ENCODE measurements at places on chromosomes 1 and 21.

DNA sequence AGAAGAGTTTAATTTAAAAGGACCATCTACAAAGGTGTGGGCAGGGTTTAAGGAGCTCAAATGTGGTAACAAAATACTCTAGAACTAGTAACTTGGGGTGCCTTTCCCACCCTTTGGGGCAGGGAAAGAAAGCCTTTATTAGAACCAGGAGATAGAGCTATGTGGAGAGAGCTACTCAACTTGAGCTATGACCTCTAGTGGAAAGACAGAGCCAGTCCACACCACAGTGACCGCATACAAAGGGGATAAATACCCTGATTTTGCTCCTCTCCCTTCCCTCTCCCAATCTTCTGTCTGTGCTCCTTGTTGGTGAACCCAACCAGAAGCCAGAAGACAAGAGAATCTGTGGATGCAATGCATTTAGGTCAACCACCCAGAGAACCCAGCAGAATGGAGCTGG lies 54.4 kb upstream of the JAK1 start:
- DNase-seq = no peak

GRCh38 chr1:205118752-205119151 lies 3.0 kb downstream of the RBBP5 start:
- DNase-seq = no peak

GRCh38 chr1:30880678-30881318 lies 27.8 kb downstream of the SDC3 start:
- DNase-seq = no peak

DNA sequence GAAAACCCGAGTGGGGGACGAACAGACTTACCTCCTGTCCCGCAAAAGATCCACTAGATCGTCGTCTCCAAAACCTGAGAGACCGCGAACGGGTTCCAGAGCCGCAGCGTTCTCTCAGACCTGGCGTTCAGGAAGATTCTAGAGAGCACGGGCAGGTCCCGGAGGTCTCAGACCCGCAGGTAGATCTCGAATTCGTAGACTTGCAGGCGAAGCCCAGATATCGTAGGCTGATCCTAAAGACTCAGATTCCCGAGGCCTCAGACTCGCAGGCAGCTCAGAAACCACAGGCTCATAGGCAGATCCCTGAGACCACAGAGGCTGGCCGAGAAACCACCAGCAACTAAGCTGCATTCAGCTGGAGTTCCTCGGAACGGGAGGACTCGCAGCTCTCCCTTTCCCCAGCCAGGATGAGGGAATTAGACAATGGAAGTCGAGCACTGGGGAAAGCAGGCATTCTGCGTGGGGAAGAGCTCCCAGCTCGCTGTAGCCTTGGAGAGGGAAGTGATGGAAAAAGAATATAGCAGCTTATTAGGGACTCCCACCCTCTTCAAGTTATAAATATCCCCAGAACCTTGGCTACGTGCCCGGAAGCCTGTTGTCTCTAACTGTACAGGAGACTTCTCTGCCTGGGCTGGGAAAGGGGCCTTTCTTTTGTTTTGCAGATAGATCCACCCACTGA lies at the start of gene ZNF436:
TSS of gene ZNF436 (minus strand) at position 502 of the 679 bp plus-strand sequence. CDS start 1,831 bp downstream, outside the sequence.
- DNase-seq = peak; percentile 94

GRCh38 chr1:31651766-31652165 lies 7.1 kb upstream of the PEF1 start:
- DNase-seq = no peak

GRCh38 chr1:81802707-81803430 lies 2.1 kb downstream of the ADGRL2 start:
- DNase-seq = peak; percentile 23

DNA sequence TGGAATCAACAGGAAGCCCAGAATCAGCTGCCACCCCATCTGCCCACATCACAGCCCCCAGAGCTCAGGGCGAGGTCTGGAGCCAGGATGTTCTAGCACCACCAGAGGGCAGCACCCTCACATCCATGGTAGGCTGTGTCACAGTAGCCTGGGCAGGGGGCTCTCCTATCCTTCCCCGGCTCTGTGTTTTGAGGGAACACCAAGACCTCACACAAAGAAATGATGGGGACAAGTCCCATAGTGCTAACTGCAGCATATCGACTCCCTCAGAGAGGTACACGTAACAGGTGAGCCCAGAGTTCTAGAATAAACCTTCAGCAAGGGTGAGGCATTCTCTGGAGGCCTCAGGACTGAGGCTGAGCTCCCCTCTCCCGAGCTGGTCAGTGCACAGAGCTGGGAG lies 2.3 kb upstream of the KCNC4 start:
- DNase-seq = peak; percentile 58

DNA sequence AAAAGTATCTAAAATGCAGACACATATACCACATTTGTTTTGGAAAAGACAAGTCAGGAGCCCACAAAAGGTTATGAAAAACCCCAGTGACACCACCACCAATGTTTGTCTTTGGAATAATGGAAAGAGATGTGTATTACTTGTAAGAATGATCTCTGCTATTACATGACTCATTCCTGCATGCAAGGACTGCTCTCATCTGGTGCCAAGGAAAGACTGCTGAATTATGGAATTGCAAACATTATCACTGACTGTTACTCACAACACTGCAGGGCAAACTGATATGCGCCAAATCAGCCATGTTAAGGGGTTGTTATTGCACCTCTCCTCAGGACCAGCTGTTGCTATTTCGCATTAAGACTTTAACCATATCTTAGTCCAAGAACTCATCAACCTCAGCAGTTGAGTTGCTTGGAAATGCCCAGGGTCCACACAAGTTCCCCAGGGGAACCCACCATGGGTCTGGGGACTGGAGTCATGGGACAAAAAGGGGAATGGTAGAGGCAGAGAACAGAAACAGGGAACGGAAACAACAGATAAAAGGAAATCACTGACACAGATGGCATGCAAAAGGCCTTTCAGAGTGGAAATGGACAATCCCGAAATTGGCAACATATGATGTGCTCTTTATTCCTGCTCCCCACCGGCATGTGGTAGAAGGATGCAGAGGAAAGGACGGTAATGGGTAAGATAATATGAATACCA lies 34.4 kb downstream of the CAPZB start:
- peak; percentile 14 for DNase-seq

GRCh38 chr1:27832762-27833161 lies 2.2 kb downstream of the PPP1R8 start:
- DNase-seq = no peak

GRCh38 chr1:121418369-121419049 lies 233.7 kb downstream of the SRGAP2C start:
- DNase-seq = no peak

GRCh38 chr21:41931041-41931451 lies 22.8 kb downstream of the C2CD2 start:
- DNase-seq = no peak

GRCh38 chr1:53373246-53373645 lies 45.4 kb upstream of the LRP8 start:
- no peak for DNase-seq

DNA sequence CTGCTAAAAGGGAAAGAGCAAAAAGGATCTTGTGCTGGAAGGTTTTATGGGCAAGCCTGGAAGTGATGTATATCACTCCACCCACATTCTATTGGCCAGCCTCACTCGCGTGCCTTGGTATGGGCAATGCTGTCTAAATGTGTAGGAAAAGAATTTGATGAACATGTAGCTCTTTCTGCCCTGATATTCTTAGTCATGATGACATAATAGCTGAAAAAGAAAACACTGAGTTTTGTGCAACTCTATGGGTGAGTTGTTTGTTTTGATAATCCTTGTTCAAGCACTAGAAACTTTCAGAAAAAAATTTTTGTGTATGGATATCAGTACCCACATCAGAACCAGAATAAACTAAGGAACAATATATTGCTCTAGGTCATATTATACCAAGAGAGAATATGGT lies 231.5 kb upstream of the ST6GALNAC5 start:
- DNase-seq = no peak

DNA sequence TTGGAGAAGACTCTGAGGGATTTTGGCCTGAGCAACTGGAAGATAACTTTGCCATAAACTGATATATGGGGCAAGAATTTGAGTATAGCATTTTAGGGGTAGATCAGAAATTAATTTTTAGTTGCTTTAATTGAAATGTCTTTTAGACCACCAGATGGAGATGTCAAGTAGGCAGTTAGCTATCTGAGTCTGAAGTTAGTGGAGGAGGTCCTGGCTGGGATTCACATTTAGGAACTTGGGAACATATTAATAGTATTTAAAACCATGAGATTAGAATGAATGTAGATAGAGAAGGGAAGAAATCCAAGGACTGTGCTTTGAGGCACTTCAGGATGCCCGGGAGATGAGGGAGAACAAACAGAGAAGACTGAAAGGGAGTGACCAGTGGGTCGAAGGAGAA lies 32.6 kb downstream of the SLC44A3 start:
- DNase-seq = no peak

- peak; percentile 66 for DNase-seq
These were observed 919 bp downstream of the MCL1 start for GRCh38 chr1:150578272-150579109.
